ENCODE measurements at places on chromosomes 11 and 22.

GRCh38 chr11:130174642-130175041, 15.1 kb downstream of the ST14 start:
- no peak for DNase-seq

DNA sequence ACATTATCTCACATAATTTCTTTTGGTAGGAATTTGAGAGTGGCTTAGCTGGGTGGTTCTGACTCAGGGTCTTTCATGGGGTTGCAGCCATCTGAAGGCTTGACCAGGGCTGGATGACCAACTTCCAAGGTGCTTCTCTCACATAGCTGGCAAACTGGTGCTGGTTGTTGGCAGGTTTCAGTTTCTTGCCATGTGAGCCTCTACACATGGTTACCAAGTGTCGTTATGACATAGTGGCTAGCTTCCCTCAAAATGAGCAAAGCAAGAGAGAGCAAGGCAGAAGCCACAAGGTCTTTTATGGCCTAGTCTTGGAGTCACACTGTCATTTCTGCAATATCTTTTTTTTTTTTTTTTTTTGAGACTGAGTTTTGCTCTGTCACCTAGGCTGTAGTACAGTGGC, 4.2 kb upstream of the TFIP11 start:
- no peak for DNase-seq

DNA sequence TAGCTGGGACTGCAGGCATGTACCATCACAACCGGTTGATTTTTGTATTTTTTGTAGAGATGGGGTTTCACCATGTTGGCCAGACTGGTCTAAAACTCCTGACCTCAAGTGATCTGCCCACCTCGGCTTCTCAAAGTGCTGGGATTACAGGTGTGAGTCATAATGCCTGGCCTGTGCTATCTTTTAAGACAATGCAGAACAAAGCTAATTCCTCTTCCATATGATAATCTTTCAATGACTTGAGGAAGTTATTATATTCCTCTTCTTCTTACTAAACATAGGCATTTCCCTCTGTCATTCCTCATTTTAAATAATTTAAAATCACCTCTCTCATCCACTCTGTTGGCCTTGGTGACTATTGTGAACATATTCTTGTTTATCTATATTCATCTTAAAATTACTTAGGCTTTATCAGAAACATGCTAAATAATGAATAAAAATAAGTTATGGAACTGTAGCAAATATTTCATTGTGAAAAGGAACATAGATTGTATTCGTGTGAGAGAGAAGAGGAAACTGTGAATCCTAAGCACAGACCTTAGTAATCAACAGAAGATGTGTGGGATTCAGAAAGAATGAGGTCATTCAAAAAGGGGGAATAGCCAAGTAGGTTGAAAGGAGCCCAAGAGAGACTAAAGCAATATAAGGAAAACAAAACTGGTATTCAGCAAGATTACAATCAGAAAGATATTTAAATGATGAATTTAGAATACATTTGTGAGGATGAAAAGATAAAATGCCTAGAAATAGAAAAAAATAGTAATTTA, 269.4 kb downstream of the TTC28 start:
- no peak for DNase-seq

DNA sequence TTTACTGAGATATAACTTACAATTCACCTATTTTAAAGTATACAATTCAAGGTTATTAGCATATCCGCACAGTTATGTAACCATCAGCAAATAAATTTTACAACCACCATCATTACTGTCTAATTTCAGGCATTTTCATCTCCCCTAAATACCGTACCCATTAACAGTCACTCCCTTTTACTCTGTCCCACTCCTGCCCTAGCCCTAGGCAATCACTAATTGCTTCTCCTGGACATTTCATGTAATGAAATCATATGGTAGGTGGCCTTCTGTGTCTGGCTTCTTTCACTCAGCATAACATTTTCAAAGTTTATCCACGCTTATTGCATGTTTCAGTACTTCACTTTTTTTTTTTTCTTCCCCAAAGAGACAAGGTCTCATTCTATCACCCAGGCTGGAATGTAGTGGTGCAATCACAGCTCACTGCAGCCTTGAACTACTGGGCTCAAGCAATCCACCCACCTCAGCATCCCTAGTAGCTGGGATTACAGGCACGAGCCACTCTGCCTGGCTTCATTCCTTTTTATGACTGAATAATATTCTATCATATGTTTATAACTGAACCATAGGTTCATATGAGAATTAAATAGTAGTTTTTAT, 61.4 kb upstream of the CHRM4 start:
- DNase-seq = no peak

GRCh38 chr11:68825571-68825970, 16.1 kb downstream of the CPT1A start:
- no peak for DNase-seq

DNA sequence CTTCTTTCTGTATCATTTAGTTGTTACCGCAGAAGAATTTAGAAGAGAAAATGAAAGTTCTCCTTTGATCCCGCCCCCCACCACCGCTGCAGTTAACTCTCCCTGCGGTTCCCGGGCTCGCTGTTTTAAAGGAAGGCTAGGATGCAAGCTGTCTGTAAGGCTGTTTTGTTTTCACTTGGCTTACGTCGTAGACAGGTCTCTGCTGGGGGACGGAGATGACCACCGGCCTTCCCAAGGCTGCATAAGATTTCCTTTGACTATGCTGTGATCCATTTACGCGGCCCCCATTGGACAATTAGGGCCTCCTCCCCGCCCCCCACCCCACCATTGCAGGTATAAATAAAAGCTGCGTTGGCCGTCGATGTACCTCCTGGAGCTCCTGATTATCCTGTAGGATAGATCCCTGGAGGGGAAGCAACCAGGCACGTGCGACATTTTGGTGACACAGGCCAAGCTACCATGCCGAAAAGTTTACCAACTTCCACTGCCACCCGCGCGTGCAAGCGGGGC, 1.4 kb upstream of the CPT1A start:
- DNase-seq = peak; percentile 70

DNA sequence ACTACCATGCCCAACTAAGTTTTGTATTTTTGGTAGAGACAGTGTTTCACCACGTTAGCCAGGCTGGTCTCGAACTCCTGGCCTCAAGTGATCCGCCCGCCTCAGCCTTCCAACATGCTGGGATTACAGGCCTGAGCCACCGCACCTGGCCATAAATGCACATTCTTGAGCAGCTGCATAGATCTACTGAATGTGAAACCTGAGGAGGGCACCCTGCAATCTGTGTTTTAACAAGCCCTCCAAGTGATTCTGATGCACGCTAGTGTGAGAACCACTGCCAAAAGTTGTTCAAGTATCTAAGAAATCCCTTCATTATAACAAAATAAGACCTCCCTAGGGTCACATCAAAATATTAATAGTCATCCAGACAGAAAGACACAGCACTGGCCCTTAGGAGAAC, 89.3 kb downstream of the RDX start:
- DNase-seq = no peak

- DNase-seq = no peak
Measured at GRCh38 chr11:84022201-84022600, 736.0 kb upstream of the CCDC90B start.

- peak; percentile 64 for DNase-seq
Measured at GRCh38 chr22:50581950-50582492, 628 bp downstream of the CHKB start.

- DNase-seq = no peak
Measured at GRCh38 chr11:94567181-94567670, at the start of gene PIWIL4. Gene PIWIL4, plus strand, starts transcription at chr11:94567368. Its CDS starts 151 bp downstream, at chr11:94567519.

- DNase-seq = no peak
Measured at GRCh38 chr22:19867617-19868016, 12.9 kb upstream of the GNB1L start.

DNA sequence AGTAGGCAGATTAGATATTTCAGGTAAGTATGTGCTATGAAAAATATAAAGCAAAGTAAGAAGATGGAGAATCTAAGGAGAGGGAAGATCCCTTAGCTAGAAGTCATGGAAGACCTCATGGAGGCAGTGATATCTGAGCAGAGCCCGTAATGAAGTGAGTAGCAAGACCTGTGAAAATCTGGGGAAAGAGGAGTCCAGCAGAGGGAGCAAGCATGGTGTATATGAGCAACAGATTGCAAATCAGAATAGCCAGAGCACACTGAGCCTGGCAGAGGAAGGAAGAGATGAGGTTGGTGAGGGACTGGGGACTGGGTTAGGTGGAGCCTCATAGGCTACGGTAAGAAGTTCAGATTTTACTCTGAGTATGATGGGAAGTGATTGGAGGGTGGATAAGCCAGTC, 9.4 kb downstream of the LHFPL7 start:
- no peak for DNase-seq

DNA sequence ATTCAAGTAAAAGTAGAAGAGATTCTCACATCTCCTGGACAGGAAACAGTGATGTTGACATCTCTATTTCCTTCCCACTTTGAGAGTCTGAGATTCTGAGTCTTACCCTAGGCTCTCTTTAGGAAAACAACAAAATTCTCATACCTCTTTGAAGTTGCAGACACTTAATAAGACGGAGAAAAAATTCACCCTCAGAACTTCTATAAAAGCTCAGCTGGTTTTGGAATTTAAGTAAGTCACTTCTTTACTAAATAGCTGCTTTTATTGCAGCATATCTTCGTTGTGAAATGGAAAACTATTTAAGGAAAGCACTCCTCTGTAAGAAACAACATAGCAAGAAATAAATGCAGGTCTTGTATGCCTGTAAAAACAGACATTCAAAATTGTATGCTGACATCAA, 79.1 kb downstream of the MSANTD4 start:
- DNase-seq = no peak

DNA sequence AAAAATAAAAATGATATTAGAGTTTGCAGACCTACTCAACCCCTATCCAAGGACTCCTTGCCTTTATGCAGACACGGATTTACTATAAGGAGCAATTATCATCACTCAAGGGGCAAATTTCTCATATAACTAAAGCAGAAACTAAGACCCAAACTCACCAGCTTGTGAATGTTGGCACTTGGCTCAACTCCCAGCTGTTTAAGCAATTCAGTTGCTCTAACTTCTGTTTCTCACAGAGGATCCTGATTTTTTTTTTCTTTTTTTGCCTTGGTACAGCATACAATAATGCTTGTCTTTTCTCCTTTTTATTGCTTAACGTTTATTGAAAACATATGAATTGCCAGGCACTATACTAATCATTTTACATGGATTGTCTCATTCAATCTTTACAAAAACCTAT, 9.6 kb upstream of the CBLIF start:
- no peak for DNase-seq

- DNase-seq = no peak
Measured at GRCh38 chr11:73392108-73393010, 16.2 kb downstream of the RELT start.

DNA sequence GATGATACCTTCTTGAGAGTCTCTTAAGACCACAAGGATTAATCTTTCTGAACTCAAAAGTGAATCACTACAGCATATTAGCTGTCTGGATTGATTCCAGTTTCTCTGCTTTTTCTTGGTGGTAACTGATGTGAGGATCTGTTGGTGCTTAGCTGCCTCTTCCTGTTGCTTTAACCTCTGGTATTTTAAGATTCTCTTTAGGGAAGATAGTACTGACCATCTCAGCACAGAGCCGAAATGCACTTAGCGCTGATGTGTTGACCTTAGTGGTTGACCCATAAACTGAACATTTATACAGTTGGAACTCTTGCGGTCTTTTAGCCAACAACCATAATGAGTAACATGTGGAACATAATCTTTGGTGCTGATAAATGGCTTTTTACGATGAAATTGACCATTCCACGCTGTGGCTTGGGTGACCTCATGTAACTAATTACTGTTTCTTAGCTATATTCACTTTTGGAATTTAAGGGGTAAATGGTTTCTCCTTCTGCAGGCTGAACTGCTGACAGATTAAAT, 33.7 kb downstream of the APLP2 start:
- DNase-seq = no peak

- DNase-seq = no peak
Measured at GRCh38 chr22:41231369-41231768, 9.4 kb downstream of the CHADL start.

DNA sequence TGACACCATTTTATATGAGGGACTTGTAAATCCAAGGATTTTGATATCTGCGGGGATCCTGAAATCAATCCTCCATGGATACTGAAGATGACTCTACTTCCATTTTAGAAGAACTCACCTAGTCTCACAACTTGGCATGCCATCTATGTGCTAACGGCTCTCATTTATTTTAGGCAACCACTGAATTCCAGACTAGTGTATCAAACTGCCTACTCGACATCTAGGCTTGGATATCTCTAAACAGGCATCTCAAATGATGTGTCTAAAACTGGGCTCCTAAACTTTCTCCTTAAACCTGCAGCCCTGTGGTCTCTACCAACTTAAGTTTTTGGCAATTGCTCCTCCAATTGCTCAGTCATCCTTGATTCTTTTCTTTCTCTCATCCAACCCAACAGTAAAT, 31.2 kb upstream of the CLNS1A start:
- no peak for DNase-seq

DNA sequence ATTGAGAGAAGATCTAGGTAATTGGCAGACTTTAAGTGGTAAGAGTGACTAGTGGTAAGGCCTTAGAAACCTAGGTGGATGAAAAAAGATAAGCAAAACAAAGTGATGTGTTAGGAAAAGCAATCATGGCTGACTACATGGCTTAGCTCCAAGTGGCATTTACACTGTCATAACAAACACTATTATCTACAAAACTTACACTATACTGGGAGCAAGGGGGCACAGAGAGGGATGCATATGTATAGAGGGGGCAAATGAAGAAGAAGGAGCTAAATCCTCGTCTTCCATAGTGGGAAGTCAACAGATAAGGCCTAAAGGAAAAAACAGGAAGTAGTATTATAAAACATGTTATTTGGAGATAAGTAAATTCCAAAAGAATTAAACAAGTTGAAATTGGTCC, 32.5 kb downstream of the ADORA2A start:
- no peak for DNase-seq

DNA sequence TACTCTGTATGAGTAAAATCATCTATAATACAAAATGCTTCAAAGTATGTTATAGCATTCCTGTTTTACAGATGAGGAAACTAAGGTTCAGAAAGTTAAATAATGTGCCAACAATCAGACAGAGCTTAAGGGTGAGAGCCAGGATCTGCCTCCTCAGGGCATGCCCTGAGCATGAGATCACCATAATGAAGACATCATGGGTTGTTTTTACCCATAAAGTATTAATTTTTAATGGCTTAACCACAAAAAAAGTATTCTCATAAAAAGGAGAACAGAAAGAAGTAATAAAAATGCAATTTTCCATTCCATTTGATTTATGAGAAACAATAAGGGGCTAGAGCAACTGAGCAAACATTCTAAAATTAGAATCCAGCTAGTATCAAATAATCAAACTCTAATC, 534.3 kb upstream of the ARHGAP42 start:
- DNase-seq = no peak

- DNase-seq = no peak
Measured at GRCh38 chr11:69310934-69311766, 17.2 kb downstream of the MYEOV start.

DNA sequence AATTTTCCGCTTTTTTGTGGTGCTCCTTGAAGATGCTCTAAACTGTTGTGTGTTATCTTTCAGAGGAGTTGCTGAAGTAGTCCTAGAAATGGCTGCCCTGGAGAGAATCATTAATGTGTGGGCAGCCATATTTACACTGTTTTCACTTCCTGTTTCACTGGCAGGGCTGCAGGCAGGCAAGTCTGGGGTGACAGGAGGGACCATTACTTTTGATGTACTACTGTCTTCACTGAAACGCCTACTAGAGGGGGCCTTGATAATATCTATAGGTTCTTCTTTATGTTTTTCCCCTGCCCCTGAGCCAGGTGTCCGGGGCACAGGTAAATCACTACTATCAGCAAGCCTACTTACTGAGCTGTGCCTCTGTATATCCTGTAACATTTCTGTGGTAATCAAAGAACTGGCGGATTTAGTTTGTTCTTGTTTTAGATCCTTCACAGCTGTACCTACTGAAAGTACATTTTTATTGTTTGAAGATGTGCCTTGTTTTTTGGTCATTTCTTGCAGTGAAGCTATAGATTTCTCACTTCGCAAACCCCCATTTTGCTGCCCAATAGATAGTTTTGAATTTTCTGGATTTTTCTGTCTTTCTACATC, 39.7 kb downstream of the ACAT1 start:
- DNase-seq = peak; percentile 54
